Fibroblast of the aortic adventitia (primary cell): ENCODE measurements at places on chromosomes 12 and 14. TPM values are rescaled to one million over a fixed set of nuclear protein-coding genes. Genes with fewer than 3 reads are reported as not detected.

Gene TMTC3
- 18.3 and 65.3 TPM in 2 replicates for total RNA-seq

Gene PSMC1
- 120 and 154 TPM in 2 replicates for total RNA-seq

Gene KCNJ8
- 2.1 and 5.6 TPM in 2 replicates for total RNA-seq

Gene MED6
- 19.7 and 39.6 TPM in 2 replicates for total RNA-seq

Gene CLEC1B
- not detected in 2 replicates for total RNA-seq

Gene KCNK10
- total RNA-seq, result not detected in 2 replicates

Gene SLC5A8
- total RNA-seq, result not detected in 2 replicates

Gene LTBP2
- total RNA-seq, result 58.5 and 157 TPM in 2 replicates

Gene TAS2R19
- total RNA-seq, result 6.3 and 6.5 TPM in 2 replicates

Gene CLEC4E
- total RNA-seq, result not detected in 2 replicates

Gene VRK1
- 18.6 and 34.0 TPM in 2 replicates for total RNA-seq

Gene TAS2R9
- total RNA-seq, result 0.09 TPM in 1 of 2 replicates, not detected in the other

Gene CCDC184
- total RNA-seq, result 0.63 and 1.1 TPM in 2 replicates

Gene KRT83
- not detected in 2 replicates for total RNA-seq

Gene MGAT4C
- total RNA-seq, result under 0.01 and 0.09 TPM in 2 replicates

Gene PTMS
- total RNA-seq, result 61.6 and 575 TPM in 2 replicates

Gene POLR3B
- 11.1 and 18.5 TPM in 2 replicates for total RNA-seq

Gene ACOT4
- total RNA-seq, result 0.72 TPM in 1 of 2 replicates, not detected in the other
